CD4-positive, alpha-beta T cell treated with Interleukin-1 beta for 1 hour (primary cell): ENCODE measurements at places on chromosomes 3 and 15.

DNA sequence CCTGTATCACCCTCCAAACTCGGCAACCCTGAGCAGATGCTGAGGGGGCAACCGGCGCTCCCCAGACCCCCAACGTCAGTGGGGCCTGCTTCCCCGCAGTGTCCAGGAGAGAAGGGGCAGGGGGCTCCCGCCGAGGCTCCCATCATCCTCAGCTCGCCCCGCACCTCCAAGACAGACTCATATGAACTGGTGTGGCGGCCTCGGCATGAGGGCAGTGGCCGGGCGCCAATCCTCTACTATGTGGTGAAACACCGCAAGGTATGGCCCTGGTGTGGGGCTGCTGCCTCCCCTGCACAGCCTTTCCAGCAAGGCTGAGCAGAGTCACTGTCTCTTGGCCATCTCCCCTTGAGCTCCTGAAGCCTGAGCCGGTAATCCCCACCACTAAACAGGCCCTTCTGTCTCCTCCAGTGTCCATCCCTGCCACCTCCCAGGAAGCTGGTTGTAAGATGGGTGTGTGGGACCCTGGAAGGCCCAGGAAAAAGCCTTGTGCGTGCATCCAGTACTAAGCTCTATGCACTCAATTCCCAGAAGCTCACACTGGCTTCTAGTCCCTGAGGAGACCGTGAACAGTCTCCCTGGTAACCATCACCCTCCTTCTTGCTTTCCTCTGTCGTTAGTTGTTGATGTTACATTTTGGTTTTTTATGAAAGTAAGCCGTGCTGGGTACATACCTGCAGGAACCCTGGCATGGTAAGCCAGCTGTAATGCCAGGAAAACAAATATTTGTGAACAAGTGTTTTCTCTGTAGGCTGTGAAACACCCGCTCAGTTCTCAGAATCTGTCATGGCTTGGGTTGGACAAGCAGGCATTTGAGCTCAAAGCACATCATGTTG lies 63.3 kb downstream of the BOC start:
- DNase-seq: no peak

DNA sequence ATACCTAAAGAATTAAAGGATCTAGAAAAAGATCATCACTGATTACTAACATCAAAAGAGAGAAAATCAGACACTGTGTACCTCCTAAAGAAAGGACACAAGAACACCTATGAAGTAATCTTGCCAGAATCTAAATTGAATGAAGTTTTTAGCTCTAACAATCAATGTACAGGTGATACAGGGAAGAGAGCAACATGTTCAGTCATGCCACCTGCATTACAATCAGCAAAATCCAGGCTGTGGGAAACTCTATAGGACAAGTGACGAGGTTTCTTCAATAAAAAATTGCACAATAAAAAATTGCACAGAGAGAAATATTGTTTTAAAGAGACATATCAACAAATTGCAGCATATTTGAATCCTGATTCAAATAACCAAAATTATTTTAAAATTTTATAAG lies 93.3 kb downstream of the SEMA5B start:
- no peak for DNase-seq

- DNase-seq: no peak
These were observed 31.6 kb upstream of the STAG1 start for GRCh38 chr3:136783708-136784191.

DNA sequence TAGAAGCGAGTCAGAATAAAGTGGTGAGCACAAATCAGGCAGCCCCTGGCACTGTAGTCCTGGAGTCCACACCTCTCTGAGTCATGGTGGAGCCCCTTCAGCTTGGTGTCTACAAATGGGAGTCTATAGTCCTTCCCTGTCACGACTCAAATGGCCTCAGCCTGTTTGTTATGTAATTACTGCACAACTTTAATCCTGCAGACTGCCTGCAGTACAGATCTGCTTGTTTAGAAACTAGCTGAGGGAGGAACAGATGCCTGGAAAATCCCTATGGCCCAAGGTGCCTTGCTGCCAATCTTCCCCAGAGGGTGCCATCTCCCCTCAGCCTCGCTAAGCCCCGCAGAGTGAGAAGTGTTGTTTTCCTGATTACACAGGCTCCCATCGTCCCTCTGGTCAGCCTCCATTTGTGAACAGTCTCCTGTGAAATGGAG lies 3.9 kb upstream of the CXCR6 start:
- DNase-seq: no peak

DNA sequence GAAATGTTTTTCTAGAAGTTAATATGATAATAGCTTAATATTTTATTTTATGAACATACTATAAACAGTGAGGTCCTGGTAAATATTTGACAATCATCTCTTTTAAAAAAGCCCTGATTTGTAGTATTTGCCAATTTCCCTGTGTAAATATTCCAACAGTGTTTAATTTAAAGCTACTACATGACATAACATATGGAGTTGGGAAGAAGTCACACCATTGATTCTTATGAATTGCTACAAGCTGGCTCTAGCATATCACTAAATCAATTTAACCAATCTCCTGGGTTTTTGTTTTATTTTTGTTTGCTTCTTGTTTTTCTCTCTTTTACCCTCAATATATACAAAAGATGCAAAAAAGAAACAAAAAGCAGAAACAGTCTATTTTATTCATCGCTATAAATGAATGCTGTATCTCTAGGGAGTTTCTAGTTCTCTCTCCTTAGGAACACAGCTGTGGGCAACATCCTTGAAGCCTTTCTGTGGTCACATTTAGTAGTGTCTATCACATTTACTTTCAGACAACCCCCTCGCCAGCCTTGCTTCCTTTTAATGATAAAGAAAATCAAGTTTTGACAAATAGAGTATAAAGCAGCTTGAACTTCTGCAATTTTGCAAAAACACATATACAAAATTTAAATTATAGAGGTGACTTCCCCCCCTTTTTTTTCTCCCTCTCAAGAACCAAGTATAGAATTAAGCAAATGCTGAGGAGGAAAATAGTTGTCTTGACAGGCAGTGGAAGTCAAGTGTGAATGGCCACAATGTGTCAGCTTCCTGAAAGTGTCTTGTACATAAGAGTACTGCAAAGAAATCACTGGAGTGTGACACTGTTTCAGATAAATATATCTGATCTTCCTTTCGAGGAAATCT lies 21.4 kb downstream of the CCR1 start:
- DNase-seq: no peak

DNA sequence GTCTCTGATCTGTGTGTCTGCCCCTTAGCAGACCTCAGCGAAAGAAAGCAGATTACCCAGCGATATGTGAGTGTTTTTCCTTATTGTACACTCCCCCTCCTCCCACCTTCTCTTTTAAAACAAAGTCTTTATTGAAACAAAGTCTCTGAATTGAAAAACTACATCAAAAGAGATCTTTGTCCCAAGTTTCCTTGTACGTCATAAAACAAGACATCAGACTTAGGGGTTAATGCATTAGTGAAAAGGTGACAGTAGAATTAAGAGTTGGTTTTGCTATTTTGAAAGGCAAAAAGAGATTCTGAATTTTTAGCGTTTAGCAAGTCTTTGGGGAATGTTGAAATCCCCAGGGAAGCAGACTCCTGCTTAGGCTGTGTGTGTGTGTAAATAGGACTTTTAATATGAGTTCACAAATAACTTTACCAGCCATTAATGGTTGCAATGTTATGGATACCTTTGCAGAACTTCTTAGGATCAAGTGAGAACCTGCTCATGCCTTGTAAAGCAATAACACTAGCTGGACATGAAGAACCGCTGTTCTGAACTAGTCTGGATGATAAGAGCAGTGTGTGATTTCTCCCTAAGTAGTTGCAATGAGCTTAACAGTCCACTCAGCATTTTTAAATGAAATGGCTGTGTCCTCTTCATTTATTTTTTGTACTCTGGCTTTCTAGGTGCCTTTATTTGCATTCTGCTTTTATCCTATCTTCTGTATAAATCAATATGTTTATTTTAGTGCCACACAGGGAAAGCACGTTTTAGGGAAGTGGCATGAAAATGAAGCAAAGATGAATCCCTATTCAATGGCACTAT lies 136.6 kb downstream of the MCTP2 start:
- DNase-seq: no peak

DNA sequence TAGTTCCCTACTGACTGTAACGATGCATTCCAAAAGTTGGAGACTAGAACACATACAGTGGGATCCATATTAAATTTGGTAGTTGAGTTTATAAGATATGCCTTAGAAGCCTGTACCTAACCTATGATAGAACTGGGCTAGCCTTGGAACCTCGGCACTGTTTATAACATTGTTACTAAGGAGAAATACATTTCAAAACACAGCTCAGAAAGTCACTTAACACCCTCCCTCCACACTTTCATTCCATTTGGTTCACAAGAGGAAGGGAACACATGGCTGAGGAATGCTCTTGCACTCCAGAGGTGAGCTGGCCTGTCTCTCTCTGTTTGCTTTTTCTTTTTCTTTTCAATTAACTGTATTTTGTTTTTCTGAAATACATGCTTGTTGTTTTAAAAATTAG lies 48.7 kb upstream of the TSC22D2 start:
- DNase-seq: no peak

DNA sequence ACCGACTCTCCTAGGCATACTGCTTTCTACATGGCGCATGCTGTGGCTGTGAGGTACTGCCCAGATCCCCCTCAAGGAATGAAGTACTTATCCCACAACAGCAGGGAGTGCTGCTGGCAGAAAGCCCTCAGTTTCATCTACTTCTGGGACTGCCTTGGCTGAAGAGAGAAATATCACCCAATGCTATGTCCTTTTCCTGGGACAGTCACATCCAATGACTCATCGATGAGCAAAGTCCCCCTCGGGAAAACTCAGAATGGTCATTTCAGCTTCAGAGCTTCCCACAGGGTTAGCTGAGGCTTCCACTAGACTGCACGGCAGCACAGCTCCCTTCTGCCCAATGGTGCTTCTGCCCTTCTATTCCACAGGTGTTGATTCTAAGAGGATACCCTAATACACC lies 3.6 kb upstream of the NMD3 start:
- DNase-seq: no peak

DNA sequence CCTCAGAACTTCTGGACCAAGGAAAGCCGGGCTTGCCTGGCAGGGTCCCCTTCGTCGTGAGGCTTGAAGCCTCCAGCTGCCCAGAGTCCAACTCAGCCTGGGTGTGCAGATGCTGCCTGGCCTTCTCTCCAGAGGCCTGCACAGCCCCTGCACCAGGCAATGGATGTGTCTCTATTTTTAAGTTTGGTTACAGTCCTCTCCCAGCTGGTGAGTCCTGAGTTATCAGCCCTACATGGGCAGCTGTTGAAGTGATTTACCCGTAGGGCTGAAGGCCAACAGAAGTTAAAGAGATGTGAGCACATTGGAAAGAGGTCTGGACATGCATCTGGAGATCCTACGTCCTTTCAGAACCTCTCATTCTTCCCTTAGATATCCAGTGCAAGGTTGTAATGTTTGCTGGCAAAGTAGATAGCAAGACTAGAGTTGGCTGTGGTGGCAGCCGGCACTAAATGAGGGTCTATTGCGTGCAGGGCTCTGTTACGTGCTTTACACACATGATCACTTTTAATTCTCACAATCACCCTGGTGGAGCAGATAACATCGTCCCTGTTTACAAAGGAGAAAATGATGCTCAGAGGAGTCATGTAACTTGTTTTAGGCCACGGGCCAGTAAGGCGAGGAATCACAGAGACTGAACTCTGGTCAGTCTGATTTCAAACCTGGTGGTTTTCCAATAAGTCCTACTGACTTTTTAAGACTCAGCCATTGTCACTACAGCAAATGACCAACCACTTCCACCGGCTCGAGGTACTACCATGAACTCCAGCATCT lies 9.9 kb downstream of the FYCO1 start:
- DNase-seq: no peak

DNA sequence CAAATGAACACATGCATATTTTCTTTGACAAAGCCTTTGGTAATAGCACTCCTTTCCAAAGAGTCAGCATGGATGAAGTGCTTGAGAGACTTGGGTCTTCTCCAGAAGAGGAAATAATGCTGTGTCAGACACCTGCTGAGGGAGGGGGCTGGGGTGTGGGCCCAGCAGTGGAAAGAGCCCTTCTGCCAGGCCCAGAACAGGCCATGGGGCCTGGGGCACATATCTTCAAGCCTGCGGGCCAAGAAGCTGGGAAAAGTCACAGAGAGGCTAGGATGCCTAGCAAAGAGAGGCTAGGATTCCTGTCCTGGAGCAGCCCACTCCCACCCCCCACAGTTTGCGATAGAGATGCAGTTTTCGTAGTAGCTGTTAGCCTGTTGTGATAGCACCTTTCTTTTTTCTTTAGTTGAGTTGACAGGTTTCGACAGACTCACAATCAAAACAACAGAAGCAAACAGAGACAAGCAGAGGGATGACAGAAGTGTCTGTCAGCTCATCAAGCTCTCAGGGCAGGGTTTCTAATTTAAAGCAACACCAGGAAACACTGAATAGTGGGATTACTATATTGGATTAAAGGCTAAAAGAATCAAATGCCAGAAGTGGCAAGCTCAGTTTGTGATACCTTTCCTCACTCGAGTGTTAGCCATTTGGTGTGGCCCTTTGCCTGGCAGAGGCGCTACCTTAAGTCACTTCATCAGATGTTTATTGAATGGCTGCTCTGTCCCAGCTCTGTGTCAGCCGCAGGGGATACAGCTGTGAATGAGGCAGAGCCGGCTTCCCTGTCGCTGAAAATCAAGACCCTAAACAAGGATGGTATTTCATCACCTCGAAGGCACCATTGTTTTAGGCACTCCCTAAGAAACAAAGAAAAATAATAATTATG lies 19.0 kb downstream of the CMTM7 start:
- no peak for DNase-seq

DNA sequence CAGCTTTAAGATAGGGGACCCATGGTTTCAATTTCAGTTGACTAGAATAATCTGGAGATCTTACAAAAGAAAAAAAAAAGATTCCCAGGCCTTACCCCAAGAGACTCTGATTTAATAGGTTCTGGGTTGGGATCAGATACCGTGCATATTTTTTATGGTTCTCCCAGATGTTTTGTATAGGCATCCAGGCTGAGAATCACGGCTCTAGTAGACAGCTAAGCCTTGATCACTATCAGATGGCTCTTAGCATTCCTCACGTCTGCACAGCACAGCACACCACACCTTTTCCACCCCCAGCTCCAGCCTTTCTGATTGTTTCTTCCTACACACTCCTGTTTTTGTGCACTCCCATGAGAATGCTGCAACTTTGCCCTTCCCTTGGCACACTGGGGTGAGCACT lies 40.8 kb downstream of the TMEM45A start:
- DNase-seq: no peak

DNA sequence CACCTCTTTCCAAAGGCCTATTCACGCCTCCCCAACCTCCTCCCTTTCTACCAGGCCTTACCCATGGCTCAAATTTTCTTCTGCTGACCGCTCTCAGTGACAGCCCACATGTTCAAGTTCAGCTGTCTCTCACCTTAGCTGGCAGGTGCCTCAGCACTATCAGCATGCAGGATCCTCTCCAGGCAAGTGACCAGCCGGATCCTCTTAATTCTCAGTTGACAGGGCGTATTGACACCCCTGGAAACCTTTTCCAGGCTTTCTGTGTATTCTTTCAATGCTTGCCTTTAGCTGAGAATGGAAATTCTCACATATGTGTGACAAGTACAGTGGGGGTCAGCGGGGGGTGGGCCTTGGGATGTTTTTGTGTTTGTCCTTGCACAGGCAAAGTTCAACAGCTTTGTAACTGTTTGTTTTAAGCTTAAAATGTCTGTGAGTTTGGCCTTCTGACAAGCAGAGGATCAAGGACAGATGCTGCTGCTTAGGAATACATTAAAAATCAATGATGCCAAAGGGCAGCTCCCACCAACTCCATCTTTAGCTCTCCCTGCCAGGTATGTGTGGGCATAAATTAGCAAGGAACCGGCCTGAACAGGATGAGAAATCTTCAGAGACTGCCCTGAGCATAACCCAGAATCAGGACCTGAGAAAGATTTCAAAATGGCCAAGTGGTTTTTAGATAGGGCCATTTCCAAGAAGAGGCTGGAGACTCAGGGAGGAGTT lies 17.4 kb upstream of the BDH1 start:
- DNase-seq: no peak
